Activated CD4-positive, alpha-beta T cell treated with anti-CD3 and anti-CD28 coated beads, Interleukin-2, Interleukin-4, amounts not matched to agents 100 ng/mL and 50 ng/mL, durations not matched to agents 16 hours and 8 hours (primary cell): ENCODE measurements at places on chromosomes 2 and 18.
A peak's percentile ranks its signal among the peaks of the same experiment; 100 is the strongest.

GRCh38 chr2:154452471-154452870, 246.0 kb upstream of the KCNJ3 start:
- no peak for DNase-seq

DNA sequence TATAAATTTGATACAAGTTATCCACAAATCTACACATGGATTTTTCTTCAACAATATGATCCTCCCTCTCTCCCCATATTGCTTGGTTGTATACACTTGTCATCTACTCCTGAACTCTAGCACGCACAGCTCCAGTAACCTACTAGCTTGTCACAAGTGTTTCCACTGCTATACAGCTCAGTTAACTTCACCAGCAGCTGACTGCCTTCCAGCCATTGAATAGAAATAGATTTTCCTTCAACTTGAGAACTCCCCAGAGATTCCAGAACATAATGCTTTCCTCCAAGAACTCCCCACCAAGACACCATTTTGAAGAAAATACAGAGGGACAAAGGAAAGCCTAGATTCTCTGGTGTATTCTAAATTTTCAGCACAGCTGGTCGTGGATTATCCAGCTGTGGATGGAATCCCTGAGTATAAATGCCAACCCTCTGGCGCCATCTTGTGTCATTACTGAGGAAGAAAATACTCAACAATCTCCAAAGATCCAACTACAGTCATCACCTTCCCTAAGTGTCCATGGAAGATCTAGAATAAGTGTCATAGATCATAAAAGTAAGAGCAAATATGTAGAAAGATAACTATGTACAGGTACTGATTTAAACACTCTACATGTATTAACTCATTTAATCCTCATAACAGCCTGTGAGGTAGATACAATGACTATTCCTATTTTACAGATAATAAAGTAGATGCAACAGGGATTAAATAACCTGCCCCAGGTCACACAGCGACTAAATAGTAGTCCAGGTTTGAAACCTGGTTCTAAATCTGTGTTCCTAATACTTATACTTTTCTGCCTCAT, 156.7 kb downstream of the ARHGAP28 start:
- peak; percentile 32 for DNase-seq

DNA sequence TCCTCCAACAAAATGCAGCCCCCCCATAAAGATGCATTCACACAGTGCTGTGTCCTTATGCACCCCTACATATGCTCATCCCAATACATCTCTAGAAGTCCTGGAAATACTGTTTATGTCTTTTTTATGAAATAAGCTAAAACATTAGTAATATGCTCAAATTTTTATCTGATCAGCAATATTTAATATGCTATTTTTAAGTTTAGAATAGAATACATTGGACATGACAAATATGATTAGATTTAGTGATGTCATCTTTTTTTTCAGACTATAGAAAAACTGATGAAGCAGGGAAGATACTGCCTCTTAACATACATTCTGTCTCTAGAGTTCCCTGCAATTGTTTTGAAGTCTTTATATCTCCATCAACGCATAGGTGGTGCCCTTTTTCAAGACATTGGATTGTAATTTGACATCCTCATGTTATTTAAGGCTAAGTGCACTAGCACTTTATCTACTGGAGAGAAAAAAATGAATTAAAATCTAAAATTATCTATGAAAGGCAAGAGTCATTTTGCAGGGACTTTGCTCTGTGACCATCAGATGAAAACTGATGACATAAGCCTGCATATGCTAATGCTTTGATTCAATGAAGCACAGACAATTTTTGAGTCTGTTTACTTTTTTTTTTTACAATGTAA, 395.3 kb downstream of the LPIN1 start:
- DNase-seq = no peak

DNA sequence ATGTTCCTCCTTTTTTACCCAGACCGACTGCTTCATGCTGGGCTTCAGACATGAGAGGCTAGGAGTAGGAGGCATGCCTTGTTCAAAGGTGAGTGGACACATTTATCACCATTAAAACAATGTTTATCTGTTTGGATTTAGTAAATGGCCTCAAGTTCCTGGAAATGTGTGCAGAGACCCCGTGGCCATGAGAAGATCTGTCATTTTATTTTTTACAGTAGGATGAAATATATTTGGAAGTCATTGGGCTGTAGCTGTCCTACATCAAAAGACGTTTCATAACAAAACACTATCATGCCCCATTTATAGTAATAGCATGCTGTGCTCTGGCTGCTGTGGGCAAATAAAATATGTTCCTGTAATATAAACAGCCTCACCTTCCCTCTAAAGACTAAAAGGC, 403.9 kb upstream of the TNP1 start:
- no peak for DNase-seq

- DNase-seq = no peak
Measured at GRCh38 chr2:240154606-240155005, 14.1 kb upstream of the OTOS start.

DNA sequence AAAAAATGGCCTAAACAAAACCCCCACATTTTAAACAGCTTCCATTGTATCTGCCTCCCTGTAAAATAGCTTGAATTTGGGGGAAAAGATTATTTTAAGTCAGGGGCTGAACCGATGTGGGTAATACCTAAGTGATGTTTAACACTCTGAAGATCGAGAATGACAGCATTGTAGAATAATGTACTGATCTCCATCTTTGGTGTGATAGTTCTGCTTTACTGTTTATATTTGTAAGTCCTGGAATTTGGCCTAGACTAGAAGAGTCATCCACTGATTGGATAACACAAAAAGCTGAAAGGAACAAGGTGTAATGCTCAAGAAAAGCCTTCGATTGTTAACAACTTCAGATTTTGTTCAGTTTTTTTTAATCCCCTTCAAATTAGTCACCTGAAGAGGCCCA, 53.8 kb upstream of the CCDC68 start:
- DNase-seq = no peak

DNA sequence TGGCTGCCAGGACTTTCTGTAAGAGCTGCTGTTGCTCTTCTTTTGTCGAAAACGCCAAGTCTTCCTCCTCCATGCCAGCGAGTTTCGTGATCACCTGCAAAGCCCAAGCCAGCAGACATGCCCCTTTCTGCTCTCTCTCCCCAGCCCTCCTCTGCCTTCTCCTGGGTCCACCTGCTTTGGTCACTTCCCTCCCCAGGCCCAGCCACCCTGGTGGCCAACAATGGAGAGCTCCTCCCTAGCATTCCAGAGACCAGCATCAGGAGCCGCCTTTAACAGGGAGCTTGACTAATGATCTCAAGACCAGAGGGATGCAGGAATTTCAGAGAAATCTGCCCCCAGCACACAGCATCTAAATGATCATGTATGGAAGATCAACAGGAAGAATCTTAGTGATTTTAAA, 34.6 kb downstream of the ERCC3 start:
- no peak for DNase-seq

DNA sequence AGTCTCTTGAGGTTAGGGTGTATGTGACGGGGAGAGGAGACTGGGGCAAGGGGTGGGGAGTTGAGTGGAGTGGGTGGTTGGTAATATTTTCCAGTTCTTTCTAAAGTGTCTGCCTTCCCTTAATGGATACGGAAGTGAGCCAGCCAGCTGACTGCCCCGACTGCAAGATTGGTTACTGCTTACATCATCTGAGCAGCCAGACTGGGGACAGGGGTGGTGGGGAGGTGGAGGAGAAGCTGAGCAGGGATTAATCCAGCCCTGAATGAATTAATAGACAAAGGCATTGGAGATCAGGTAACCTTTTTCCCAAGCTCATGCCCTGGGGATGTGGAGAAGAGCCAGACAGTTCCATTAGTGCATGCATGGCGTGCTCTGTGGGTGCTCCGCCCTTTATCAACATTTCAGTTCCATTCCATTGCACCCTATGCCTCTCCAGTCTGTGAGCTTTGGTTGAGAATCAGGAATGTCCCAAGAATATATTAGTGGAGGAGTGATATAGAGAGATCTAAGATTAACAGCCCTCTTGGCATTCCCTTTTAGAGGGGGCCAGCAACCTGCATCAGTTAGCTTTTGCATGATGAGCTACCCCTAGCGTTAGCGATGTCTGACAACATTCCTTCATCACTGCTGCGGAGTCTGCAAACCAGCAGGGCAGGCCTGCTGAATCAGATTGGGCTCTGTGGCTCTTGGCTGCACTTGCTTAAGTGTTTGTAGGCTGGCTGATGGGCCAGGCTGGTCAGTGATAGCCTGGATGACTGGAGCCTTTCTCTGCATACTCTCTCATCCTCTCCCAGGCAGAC, 67.4 kb downstream of the TNP1 start:
- DNase-seq = no peak

GRCh38 chr2:142082368-142082767, 48.4 kb downstream of the LRP1B start:
- no peak for DNase-seq

DNA sequence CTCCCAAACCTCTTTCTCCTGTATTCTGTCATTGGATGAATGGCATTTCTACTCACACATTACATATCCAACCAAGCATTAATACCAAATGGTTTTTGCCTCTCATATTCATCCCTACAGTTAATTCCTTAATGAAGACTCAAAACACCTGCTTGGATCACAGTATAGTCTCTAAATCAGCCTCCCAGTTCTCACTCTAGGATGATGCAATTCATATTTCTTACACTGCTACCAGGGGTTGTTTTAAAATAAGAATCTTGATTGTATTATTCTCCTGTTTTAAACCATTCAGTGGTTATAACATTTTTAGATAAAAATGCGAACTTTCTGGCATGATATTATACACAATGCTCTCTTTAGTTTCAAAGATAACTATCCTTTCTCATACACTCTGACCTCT, 281.4 kb upstream of the ZEB2 start:
- DNase-seq = no peak

DNA sequence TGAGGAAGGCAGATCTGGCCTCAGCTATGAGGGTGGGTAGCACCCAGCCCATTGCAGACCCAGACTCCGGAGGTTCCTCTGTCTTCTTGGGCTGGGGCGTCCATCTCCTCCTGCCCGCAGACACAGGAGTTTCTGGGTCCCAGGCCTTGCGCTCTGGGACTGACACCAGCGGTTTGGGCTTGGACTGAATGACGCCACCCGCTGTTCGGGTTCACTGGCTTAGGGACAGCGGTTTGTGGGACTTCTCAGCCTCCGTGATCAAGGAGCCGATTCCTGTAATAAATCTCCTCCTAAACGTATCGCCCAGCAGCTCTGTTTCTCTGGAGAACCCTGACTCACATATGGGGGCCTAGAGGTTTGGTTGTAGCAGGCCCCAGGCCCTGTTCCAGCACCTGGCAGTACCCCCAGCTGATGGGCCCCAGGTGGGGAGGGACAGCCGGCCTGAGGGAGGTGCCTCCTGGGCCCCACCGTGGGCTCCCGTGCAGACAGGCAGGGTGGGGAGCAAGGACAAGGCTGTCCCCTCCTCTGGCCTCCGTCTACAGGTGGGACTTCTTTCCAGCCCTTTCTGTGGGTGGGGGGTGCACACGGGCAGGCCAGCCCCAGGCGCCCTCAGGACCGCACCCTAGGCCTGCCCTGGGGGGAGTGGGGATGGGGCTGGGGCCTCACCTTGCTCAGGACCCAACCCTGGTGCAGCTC, 4.5 kb upstream of the AQP12A start:
- DNase-seq = no peak

DNA sequence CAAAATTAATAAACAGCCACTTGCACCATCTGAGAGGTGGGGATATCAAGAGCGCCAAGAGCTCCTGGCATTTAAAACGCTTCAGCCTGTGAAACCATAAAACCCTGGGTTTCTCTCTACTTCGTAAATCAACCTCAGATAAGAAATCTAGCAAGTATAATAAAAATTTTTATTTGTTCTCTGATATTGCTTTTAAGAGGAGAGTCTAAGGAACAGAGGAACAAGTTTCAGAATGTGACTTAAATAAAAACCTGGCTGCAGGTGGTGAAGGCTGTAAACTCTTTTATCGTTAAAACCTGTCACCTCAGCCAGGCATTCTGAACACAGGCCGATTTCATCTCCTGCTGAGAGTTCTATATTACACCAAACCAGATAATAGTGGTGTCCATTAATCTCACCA, 9.9 kb downstream of the DYTN start:
- no peak for DNase-seq

- DNase-seq = no peak
Measured at GRCh38 chr2:193695367-193695766, 1500.6 kb upstream of the TMEFF2 start.

GRCh38 chr2:230696670-230697069, 16.0 kb upstream of the CAB39 start:
- no peak for DNase-seq

GRCh38 chr2:183123959-183124221, 353 bp upstream of the NUP35 start:
- DNase-seq = no peak

- DNase-seq = no peak
Measured at GRCh38 chr18:52063923-52064322, 276.1 kb upstream of the DCC start.

GRCh38 chr2:180190851-180191250, 183.8 kb upstream of the CWC22 start:
- no peak for DNase-seq

GRCh38 chr18:79530821-79531220, 135.1 kb downstream of the NFATC1 start:
- DNase-seq = no peak

DNA sequence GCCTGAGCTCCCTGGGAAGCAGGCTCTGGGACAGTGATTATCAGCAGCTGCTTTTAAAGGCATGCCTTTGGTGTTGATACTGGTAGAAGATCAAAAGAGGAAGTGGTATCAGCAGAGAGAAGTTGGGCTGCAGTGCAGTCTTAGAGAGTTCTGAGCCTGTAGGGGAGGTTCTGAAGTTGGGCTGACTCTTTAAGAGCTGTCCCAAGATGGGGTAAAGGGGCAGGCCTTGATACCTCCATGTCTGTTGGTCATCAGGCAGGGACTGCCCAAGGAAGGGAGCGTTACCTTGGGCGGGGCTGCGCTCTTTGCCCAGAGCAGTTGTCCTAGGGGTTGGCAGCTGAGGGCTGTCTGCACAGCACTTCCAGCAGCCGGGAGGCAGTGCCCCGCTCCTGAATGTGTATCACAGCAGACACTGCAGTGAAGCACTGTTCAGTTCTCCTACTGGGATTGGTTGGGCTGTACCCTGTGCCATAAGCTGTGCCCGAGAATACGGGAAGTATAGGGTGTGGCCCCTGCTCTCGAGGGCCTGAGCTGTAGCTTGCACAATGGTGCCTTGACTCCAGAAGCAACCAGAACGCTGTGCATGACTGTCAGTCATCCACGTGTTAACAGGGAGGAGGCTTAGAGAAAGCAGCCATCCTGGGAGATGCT, 177.0 kb downstream of the CTIF start:
- DNase-seq = no peak
